ENCODE measurements at places on chromosomes 11 and 22.

GRCh38 chr11:125623064-125623463 lies 1.9 kb upstream of the CHEK1 start:
- no peak for DNase-seq

DNA sequence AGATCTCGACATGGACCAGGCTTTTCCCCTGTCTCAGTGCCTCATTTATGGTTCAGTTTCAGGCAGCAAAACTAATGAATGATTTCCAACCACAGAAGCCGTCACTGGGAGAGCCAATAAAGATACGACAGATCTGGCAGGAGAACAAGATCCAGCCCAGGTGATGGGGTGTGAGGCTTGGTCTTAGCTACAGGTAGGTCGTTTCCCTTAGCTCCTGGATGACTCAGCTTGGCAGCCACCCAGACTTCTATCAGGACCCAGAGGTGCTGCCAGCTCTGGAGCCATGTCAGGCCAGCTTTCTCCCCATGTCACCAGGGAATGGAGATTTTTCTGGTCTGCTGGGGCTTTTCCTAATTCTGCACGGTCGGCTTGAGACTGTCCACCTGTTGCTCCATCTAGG lies 36.3 kb upstream of the APOBEC3A start:
- DNase-seq: no peak

DNA sequence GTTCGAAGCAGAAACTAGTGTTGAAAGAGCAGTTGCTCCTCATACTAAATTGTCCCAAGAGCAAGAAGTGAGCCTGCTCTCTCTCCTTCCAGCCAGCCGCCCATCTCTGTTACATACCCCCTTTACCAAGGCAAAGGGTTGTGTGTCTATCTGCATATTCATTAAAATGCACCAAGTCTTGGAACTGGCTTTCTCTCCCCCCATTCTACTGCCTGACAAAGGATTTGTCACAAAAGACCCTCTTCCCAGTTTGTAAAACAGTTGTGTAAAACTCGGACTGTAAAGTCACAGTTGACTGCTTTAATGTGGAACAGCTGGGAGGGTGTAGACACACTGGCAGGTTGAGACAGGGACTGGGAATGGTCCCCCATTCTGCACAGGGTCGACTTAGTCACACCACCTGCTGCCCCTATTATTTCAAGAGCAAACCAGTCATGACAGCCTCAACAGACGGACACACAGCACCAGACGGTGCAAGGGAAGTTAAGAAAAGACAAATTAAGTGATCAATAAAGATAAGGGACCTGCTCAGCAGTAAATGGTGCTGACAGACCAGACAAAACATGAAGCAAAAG lies 60.0 kb upstream of the HTATIP2 start:
- DNase-seq: no peak

GRCh38 chr22:19577422-19577966 lies 53.3 kb upstream of the CLDN5 start:
- no peak for DNase-seq

DNA sequence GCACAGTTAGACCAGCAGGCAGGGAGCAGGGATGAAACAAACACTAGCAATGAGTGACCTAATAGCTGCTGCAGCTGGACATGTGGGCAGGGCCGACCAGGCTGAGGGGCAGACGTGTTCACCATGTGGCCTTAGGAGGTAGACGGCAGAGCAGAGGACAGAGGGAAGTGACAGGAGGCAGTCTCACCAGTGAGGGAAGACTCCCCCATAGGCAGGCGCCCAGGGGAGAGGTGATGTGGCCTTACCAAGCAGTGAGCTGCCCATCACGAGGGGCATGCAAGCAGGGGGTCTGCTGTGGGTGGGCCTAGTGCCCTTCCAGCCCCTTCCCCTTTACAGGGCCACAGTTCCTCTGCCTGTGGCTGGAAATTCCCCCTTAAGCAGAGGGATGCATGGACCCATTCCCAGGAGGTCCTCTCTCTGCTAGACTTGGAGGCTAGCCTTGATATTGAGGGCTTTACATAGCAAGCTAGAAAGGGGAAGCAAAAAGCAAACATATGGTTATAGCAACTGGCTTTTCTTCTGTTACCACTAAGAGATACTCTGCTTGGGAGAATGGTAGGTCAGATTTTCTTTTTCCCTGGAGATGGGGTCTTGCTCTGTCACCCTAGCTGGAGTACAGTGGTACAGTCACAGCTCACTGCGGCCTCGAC lies 67.6 kb downstream of the MPPED1 start:
- DNase-seq: no peak

DNA sequence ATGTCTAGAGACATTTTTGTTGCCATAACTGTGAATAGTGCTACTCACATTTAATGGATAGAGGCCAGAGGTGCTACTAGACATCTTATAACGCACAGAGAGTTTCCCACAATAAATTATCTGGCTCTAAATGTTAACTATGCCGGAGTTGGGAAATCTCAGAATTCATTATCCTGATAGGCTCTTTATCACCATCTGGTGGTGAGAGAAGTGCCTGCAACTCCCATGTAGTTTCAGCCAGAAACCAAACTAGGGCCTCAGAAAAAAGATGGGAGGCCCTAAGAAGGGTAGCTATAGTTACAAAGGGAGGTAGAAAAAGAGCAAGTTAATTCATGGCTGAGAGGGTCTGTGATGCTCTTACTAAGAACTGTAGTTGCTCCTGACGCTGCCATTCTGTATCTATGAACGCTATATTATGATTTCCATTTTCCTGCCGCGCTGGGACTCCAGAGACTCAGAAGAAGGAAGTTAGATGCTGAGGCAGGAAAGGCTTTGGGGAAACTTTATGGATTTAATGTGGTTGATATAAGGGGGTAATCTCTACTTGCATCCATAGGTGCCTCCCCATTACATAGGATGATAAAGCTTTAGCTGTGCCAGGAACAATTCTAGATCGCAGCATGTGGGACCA lies 22.9 kb upstream of the MRPL17 start:
- DNase-seq: peak; percentile 48

- no peak for DNase-seq
Measured at GRCh38 chr11:46892838-46893237, 25.5 kb downstream of the LRP4 start.

GRCh38 chr22:47225080-47225930 lies 462.9 kb downstream of the TBC1D22A start:
- no peak for DNase-seq

DNA sequence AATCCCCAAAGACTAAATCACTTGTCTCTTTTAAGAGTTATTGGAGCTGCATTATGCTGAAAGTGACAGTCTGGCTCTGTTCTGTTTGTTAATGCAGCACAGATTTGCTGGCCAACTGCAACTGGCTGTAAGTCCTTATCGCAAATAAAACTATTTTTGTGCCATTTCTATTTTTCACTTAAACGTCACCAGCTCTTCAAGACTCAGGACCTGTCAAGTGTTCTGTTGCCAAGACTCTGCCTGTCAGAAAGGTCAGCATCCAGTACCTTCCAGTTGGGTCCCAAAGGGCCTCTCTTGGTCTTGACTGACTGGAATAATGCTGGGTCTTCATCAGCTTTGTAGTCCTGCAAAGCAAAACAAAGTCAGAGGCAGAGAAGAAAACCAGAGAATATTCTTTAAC lies 45.6 kb downstream of the PITPNB start:
- no peak for DNase-seq

DNA sequence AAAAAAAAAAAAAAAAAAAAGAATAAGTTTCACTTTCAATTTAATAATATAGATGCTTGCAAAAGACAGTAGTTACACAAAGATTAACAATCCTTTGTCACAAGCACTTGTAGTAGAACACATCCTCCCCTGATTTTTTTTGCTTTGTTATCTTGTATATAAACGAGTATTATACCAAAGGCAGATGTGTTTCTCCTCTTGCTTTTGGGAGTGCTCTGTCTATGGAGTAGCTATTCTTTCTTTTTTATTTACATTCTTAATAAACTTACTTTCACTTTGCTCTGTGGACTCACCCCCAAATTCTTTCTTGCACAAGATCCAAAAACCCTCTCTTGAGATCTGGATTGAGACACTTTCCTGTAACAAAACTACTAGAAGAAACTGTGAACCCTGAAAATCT lies 3.4 kb upstream of the MRPL16 start:
- no peak for DNase-seq

DNA sequence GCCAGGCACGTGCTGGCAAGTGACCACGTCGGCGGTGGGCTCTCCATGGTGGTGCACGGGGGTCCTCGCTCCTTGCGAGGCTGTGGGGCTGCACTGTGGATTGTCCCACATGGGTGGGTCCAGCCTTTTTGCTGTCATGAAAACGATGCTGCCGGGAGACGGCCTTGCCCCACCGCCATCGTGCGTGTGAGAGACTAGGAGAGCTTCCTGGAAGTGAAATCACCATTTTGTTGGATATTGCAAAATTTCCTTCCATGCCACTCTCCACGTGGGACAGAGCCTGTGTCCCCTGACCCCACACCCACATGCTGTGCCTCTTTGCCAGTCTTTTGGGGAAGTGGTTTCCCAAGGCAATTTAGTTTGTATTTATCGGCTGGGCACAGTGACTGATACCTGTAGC lies 18.2 kb upstream of the GRAMD4 start:
- no peak for DNase-seq

- no peak for DNase-seq
Measured at GRCh38 chr11:18046116-18046777, at the start of gene TPH1. TPH1 (minus strand) TSS chr11:18046269; CDS start chr11:18040762, 5,507 bp downstream.

Data from HTR-8/SVneo (cell line).